ENCODE measurements at places on chromosomes 4 and X.
A peak's percentile ranks its signal among the peaks of the same experiment; 100 is the strongest.

DNA sequence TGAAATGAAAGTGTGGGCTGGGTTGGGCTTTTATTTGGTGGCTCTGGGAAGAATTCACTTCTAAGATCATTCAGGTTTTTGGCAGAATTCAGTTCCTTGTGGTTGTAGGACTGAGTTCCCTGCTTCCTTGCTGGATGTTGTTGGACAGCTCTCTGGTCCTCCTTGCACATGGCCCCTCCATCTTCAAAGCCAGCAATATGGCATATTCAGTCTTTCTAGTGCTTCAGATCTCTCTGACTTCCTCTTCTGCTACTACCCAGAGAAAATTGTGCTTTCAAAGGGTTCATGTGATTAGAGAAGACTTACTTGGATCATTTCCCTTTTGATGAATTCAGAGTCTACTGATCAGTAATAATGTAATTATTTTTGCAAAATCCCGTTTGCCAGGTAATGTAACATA, 12.8 kb upstream of the IGFBP7 start:
- no peak for DNase-seq

GRCh38 chr4:58587856-58588255, 1477.7 kb upstream of the IGFBP7 start:
- no peak for DNase-seq

GRCh38 chr4:99404595-99405287, 30.4 kb downstream of the ADH7 start:
- DNase-seq = no peak

DNA sequence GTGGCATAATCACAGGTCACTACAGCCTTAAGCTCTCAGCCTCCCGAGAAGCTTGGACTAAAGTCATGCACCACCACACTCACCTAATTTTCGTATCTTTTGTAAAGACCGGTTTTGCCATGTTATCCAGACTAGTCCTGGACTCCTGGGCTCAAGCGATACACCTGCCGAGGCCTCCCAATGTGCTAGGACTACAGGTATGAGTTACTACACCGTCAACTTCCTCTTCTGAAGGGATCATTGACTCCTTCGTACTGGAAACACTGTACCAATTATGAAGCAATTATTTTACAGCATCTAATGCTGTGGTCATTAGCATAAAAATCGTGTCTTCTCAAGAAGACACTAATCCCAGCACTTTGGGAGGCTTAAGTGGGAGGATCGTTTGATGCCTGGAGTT, 35.2 kb downstream of the PDS5A start:
- no peak for DNase-seq

GRCh38 chrX:4588056-4588455, 874.6 kb upstream of the PRKX start:
- no peak for DNase-seq

- no peak for DNase-seq
Observed at GRCh38 chrX:10031746-10032145, 64.6 kb downstream of the CLDN34 start.

DNA sequence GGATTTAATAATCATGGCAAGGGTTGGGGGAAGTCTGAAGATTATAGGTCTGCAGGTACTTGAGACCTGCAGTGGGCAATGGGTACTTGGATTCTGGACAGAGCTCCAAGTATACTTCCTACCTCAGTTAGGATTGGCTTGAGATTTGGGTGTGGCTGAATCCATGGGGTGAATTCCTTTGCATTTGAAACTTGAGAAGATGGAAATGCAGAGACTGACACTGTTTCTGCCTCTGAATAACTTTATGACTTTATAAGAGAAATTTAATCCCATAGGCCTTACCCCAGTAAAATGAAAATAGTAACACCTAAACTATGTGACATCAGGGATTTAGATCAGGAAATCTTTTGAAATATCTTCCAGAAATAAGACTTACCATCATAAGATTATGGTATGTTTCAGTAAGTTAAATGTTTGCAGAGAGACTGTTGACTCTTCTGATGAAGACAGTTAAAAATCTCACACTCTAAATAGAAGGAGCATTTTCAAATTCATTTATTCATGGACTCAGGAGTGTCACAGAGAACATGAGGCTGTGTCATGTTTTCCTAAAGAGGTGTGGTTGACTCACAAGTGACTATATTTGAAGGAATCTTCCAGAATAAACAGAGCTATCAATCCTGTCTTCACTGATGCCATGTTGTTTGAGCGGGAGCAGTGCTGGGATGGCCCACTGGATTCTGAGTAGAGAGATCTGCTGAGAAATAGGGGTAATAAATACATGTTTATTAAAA, 513.5 kb upstream of the NR3C2 start:
- no peak for DNase-seq

- DNase-seq = peak; percentile 32
Observed at GRCh38 chrX:48676893-48677270, 6.7 kb upstream of the WAS start.

DNA sequence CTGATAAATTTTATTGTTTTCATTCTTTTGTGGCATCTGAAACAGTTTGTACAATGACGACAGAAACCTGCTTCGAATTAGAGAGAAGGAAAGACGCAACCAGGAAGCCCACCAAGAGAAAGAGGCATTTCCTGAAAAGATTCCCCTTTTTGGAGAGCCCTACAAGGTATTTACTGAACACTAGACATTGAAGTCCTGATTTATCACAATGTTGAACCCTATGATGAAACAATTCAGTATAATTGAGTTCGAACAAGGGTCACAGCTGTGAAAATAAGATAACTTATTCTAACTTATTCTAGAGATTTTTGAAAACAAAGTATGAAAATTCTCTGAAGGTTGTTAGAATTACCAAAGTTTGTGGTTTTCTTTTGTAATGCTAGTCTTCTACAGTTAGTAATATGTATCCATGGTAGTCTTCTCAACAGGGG, 111.3 kb downstream of the AFF1 start:
- DNase-seq = no peak

DNA sequence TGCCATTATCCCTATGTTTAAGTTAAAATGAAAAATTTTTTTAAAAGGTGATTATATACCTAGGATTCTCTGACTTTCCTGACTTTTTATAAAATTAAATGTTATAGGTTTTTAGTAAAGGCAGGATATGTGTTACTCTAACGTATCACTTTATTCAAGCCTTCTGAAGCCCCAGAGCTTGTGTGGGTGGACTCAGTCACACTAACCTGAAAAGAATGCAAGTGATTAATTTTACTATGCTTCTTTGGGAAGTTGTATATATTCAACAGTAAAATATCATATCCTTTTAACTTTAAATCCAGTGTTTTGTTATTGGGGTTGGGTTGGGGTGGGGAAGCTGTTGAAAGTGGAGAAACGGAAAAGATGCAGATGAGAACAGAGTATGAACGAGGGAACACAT, 22.8 kb downstream of the PDLIM3 start:
- DNase-seq = no peak

GRCh38 chrX:63764946-63765345, 20.1 kb downstream of the ARHGEF9 start:
- DNase-seq = no peak

DNA sequence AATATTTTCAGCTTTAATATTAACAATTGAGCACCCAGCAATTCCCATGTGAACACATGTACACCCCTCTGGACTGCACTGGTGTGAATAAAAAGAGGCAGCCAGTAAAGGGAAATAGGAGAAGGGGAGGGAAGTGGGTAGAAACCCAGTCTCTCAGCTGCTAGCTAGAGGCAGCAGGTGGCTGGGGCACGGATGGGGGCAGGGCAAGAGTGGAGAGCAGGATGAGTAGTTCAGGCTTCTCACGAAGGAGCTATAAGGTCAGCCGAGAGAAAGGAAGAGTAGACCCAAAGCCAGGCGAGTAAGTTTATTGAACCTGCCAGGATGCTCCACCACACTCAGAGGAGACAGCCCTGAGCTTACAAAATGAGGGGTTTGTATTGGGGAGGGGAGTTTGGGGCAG, 184.8 kb upstream of the MTMR8 start:
- DNase-seq = no peak

- no peak for DNase-seq
Observed at GRCh38 chrX:38103857-38104812, 97.8 kb downstream of the SYTL5 start.

GRCh38 chr4:184298254-184298653, 80.6 kb upstream of the ENPP6 start:
- peak; percentile 5 for DNase-seq

DNA sequence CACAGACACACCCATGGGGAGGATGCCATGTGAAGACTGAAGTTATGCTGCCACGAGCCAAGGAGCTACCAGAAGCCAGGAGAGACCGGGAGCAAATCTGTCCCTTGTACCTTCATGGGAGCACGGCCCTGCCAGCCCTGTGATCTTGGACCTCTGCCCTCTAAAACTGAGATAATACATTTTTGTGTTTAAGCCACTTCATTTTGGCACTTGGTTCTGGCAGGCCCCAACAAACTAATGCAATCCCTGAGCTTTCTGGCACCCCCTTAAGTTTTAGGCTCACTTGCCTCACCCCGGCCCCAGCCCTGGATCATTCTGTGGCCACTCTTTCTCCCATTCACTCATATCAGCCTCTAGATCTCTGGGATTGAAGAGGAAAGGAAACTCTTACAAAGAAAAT, 35.4 kb downstream of the SEL1L3 start:
- no peak for DNase-seq

Data from femur (tissue), 1 donor.